A549 (cell line): ENCODE measurements at places on chromosomes 7 and 10. TPM values are rescaled to one million over a fixed set of nuclear protein-coding genes. Genes with fewer than 3 reads are reported as not detected.

DNA sequence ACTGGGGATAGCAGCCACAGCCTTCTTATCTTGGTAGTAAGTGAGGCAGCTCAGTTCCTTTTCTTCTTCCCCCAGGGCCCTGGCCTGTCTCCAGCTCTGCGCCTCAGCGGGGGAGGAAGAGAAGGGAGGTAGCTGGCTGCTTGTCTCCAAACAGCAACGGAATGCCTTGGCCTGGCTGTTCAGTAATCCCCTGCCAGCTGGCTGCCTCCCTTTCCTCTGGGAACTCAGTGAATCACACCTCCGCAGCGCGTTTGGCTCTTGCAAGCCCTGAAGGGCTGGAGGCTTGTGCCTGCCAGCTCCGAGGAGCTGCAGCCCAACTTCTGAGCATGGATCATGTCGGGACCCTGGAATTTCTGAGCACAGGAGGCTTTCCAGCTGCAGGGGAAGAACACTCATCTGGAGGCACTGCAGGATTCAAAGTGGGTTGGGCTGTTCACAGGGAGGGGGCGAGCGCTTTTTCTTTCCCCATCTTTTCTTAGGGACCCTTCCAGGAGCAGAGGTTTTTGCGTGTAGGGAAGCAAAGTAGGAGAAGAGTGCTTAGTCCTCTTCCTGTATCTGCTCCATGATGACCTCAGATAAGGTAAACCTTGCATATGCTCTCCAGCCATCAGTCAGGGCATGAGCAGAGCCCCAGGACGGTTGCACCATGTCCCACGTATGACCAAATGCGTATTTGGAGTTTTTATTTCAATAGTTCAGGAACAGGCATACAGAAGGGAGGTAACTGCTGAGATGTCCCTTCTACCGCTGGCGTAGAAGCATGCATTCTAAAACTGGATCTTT lies 253.2 kb upstream of the INHBA start:
- peak; percentile 57 for DNase-seq

DNA sequence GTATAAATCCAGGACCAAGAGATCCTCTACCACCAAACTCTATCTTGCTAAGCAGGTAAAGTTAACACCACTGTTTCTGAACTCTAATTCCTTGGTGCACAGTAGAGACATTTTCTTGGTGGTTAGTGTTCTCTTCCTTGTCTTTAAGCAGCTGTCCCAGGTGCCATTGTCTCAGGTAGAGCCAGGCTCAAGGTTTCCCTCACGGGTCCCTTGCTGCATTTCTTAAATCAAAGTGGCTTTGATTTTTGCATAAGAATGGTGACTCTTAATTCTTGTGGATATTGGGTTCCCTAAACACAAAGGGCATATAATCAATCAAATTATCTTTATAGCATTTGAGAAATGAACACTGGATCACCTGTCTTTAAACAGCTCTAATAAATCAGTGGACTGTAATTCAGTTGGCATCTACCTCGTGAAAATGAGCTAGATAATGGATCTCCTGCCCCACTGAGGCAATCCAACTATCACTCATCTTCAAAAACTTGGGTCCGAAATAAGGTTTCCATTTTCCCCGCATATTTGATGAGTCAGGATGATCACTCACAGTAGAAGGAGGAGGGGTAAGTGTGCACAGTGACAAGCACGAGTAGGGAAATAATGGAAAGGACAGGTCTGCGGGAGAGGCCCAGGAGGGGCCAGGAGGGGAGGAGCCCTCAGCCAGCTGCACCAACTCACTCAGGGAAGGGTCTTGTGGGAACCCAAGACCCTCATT lies 2.4 kb downstream of the ABCC2 start:
- DNase-seq: peak; percentile 80

GRCh38 chr10:82472406-82473335 lies 597.7 kb downstream of the NRG3 start:
- no peak for DNase-seq

DNA sequence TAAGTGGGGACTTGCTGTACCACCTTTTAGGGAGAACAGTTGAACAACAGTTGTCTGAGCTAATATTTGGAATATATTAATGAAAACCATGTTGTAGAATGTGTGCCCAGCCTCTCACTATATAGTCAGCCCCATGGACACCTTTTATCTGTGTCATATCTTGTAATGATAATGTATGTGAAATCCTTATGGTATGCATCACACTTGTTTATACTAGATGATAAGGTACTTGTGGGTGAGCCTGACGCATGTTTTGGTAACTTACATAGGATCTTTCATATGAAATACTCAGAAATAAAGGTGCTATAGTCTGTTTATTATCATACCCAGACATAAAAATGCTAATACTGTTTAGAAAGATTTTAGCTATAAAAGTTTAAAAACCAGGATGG lies 32.8 kb downstream of the CAMK1D start:
- no peak for DNase-seq

GRCh38 chr7:91089382-91089963 lies 174.8 kb upstream of the FZD1 start:
- DNase-seq: peak; percentile 17

DNA sequence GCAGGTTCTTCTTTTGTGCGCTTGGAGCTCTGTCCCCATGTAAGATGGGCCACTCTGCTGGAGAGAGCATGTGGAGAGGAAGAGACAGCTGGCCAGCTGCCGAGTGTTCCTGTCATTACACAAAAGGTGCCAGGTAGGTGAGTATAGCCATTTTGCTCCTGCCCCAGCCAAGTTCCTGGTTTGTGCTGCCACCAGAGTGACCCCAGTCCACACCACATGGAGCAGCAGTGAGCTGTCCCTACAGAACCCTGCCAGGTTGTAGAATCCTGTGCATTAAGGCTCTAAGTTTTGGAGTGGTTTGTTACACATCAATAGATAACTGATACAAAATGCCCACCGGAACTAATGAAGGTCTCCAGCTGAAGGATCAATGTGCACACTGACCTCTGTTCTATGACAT lies 84.6 kb upstream of the GHITM start:
- DNase-seq: no peak

- no peak for DNase-seq
These were observed 85.0 kb downstream of the KMT2E start for GRCh38 chr7:105098863-105099515.

GRCh38 chr7:44119829-44120380 lies 3.4 kb downstream of the POLD2 start:
- DNase-seq: no peak

DNA sequence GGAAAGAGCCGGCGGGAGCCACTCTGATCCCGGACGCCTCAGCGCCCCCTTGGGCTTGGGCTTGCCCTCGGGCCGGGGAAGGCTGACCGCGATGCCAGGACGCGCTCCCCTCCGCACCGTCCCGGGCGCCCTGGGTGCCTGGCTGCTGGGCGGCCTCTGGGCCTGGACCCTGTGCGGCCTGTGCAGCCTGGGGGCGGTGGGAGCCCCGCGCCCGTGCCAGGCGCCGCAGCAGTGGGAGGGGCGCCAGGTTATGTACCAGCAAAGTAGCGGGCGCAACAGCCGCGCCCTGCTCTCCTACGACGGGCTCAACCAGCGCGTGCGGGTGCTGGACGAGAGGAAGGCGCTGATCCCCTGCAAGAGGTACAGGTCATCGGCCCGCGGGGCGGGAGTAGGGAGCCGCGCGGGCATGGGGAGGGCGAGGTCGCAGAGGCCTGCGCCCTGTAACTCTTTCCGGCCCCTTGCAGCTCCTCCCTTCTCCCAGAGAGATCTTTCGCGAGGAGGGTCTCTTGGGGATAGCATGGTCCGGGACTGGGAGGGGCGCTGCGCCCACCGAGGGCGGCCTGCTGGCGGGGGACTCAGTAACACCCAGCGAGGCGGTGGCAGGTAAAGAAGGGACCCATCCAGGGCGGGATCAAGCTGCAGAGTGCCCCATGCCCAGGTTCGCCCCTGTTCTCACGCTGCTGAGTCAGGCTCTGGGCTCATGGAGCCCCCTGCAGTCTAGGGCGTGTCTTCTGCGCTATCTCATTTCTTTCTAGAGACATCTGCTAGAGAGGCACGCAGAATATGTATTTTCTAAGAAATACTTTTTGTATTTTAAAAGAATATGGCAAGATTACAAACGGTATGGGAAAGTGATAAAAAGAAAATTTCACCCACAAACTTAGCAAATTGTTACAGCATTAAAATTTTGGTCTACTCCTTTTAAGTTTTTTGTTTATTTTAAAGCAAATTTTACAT lies 687 bp downstream of the EPDR1 start:
- DNase-seq: peak; percentile 76

DNA sequence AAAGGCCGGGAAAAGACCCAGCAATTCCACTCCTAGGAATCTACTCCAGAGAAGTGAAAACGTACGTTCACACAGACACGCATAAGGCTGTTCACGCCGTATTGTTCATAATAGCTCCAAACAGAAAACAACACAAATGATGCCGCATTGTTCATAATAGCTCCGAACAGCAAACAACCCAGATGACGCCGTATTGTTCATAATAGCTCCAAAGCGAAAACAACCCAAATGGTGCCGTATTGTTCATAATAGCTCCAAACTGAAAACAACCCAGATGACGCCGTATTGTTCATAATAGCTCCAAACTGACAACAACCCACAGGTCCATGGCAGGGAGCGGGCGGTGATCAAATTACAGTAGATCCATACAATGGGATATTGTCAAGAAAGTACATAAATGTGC lies 85.2 kb upstream of the DNAAF5 start:
- DNase-seq: no peak

DNA sequence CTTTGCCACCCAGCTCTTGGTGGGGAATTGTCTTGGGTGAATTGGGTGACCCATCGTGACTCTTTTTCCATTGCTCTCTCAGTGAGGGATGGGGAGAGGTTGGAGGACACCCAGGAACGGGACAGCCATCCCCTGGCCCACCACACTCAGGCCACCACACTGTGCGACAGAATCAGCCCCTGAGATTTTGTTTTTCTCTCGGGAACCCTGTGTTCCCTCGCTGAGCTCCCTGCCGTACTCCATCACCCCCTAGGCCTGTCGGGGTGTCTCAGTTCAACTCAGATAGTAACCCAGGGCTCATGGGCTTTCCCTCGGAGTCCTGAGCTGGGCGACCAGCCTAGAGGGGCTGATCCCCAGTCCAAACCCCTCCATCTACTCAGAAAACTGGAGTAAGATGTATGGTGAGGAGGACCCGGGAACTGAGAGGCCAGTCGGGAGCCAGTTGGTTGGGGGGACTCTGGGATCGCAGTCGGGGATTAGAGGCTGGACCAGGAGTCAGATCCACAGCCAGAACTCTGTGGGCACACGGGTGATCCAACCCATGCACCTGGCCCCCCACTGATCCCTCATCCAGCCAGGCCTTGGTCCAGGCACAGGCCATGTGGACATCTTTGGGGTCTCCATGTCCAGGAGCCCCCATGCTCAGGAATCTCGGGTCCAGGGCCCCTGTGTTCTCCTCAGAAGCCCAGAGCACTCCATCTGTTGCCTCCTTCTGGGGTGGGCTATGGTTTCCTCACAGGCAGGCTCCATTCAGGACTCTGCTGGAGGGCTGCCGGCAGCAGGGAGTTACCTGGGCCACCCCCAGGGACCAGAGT lies 9.3 kb downstream of the CRYGN start:
- no peak for DNase-seq

DNA sequence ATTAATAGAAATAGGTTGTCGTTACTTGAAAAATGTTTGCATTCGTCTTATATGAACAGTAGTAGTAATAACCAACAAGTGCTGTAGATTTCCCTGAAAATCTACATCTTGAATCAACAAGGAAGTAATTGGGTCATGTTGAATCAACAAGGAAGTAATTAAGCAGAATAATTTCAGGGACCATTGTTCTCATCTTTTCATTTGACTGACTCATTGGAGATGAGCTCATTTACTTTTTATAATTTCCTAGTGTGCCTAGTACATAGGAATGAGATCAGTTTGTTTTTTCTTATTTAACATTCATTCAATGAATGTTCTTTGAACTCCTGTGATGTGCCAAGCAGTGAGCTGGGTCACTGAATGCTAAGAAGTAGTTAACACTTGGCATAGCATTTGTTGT lies 8.2 kb downstream of the CLDN12 start:
- peak; percentile 11 for DNase-seq

DNA sequence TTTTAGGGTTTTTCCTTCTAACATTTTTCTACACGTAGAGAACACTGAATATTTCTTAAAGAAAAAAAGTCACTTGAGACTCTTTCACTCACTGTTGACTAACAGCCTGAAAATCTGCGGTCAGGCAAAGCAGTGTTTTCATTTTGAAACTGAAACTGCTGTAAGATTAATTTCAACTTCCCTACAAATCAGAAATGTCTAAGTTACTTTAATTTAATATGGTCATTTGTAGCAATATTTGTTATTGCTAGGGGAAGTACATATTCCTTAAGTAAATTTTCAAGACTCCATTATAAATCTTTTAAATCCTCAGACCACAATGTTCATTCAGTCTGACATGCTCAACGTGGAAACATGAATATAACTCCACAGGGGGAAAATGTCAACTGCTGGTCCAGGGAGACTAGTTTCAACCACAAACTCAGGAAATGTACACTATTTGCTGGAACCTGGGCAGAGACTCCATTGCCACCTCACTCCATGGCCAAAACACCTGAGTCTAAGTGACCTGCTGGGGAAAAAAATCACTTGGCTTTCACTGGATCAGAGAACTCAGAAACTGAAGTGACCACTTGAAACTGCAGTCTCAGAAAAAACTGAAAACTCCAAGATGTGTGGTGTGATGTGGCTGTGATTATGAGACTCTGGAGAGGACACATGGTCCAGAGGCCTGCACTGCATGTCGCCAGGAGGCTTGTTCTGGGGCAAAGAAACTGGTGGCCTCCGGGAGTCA lies 161.2 kb downstream of the TAX1BP1 start:
- no peak for DNase-seq

DNA sequence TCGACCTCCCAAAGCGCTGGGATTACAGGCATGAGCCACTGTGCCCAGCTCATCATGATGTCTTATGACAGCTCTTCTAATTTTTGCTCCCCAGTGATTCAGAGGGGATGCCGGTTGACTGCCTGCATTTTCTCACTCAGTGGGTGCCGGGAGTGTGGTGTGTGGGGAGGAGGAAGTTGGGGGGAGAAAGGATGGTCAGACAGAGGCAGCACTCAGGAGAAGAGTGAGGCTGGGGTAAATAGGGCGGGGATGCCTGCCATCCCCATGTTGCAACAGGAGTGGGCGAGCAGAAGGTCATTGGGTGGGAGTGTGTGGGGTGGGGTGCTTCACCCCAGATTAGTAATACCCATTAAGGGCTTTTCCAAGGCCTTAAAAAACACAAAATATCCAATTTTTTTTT lies 3.5 kb upstream of the CCL24 start:
- no peak for DNase-seq

NAT16 gene
- polyA plus RNA-seq: 0.07 to 0.12 TPM in 2 of 3 replicates, not detected in the other

SPRN gene
- 0.15 to 0.18 TPM (median 0.16 TPM) in 3 replicates for polyA plus RNA-seq

STRIP2 gene
- 4.7 to 7.2 TPM (median 5.7 TPM) in 3 replicates for polyA plus RNA-seq

LRMDA gene
- 4.1 to 5.1 TPM (median 4.6 TPM) in 3 replicates for polyA plus RNA-seq

SPOCK2 gene
- 0.55 to 0.73 TPM (median 0.67 TPM) in 3 replicates for polyA plus RNA-seq

TMEM236 gene
- polyA plus RNA-seq: 0.06 to 0.14 TPM (median 0.08 TPM) in 3 replicates

GSTK1 gene
- polyA plus RNA-seq: 80.8 to 92.9 TPM (median 91.5 TPM) in 3 replicates
